Stimulated activated CD4-positive, alpha-beta T cell treated with anti-CD3 and anti-CD28 coated beads, Interleukin-1b, Interleukin-23, amount 100 ng/mL, for 1 hour (primary cell): ENCODE measurements at places on chromosomes 6 and 20.

GRCh38 chr6:7765575-7766325, 39.9 kb downstream of the BMP6 start:
- DNase-seq = no peak

GRCh38 chr20:10781526-10781925, 107.7 kb upstream of the JAG1 start:
- DNase-seq = no peak

- DNase-seq = no peak
These were observed 27.9 kb upstream of the ZFP64 start for GRCh38 chr20:52219441-52219840.

DNA sequence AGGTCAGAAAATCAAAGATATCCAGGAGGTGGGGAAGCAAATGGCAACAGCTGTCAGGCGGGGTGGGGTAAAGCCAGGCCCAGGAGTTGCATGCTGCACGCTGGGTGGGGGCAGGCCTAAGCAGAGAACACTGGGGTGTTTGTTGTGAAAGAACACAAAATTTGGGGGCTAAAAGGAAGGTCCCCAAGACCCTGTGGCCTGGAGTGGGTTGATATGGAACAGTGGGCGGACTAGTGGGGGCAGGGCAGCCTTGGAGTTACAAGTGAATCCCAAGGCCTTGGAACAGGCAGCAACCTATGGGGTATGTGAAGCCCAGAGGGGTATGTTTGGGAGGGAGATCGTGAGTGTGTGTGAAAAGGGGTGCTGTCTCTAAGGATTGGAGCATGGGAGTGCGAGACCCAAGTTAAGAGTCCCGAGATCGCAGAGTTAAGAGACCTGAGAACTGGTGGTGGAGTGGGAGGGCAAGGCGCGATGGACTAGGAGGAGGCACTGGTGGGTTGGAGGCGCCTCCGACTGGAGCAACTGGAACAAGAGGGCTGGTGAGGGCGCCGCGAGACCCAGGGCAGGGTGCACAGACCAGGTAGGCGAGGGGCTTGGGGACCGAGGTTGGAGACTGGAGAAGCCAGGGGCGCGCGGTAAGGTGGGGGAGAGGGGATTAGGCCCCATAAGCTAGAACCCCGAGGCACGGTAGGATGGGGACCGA, 658 bp downstream of the CUL7 start:
- no peak for DNase-seq

- no peak for DNase-seq
These were observed 6.7 kb downstream of the RNF114 start for GRCh38 chr20:49942942-49943341.

DNA sequence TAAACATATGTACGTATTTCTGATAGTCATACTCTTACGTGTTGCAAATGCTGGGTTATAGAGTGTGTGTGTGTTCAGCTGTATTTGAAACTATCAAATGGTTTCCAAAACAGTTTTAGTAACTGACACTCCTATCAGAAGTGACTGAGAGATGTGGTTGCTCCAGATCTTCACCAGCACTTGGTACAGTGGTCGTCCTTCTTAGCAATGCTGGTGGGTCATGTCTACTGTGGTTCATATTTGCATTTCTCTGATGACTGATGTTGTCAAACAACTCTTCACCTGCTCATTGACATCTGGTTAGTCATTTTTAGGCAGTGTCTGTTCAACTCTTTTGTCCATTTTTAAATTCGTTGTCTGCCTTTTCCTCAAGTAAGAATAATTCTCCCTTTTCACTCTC, 259.3 kb downstream of the KIF16B start:
- no peak for DNase-seq

DNA sequence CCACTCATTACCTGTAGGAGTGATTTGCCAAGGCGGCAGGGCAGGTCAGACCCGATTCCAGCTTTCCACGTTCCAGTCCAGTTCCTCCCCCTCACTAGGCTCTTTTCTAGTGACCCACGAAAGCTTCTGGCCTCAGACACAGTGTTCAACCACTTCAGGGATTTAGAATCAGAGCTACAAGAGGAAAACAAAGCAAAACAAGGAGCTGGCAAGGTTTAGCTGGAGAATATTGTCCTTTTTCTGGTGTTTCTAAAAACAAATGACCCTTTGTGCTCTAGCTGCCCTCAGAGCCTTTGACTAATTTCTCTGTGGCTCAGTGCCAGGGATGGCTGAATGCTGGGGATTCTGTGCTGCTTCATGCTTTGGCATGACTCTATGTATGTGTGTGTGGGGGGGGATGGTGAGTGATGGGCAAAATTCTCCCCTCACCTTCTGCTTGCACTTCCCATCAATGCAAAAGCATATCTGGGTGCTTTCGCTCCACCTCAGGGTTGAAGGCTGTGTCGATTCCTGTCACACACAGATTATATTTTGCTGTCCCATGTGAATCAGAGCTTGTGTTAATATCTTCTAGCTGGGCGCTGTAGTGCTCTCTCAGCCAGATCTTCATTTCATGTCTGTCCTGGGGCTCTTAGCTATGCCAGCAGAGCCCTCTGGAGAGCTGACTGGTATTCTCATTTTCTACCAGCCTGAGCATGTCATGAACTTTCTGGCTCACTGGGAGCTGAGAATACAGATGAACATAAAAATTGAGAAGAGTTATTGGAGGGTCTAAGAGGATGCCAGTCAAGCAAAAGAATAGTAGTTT, 19.3 kb upstream of the NEDD9 start:
- no peak for DNase-seq

- no peak for DNase-seq
These were observed 503.2 kb upstream of the ID4 start for GRCh38 chr6:19333936-19334335.

DNA sequence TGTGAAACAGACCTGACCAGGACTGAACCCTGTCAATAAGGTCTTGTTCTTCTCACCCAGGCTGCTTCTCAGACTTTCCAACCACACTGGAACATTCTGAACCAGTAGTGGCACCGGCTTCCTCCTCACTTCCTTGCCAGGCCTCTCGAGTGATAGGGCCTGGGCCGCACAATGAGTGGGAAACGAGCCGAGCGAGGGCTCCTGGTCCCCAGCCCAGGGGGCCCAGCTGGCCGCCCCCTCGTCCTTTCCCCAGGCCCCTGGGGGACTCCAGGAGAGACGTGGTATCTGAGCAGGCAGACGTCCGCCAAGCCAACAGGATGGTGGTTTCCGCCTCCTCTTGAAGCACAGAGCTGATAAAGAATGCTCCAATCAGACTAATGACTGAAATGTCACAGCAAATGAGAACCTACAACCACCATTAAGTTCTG, 117.9 kb downstream of the GMDS start:
- DNase-seq = no peak

GRCh38 chr6:27290065-27290849, 21.8 kb downstream of the POM121L2 start:
- no peak for DNase-seq

- DNase-seq = no peak
These were observed 44.7 kb upstream of the LRRC1 start for GRCh38 chr6:53750052-53750650.

- no peak for DNase-seq
These were observed 58.8 kb upstream of the MAP7 start for GRCh38 chr6:136608991-136609390.

GRCh38 chr20:45301824-45302271, 4.8 kb upstream of the RBPJL start:
- DNase-seq = no peak

DNA sequence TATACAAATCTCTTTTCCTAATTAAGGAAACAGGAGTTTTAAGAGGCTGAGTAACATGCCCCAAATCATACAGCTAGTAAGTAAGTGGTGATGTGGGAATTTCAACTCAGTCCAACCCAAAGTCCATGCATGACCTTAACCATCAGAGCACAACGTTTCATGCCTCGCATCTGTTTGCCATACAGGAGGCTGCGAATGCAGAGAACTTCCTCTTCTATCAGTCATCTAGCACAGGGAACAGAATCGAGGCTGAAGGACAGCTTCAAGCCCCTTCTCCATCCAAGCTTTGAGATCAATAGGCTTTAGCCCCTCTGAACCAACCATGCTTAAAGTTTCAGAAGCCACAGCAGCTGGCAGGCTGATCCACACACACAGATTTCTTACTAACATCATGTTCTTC, 113.2 kb downstream of the MAFB start:
- DNase-seq = no peak

- no peak for DNase-seq
These were observed 9.8 kb downstream of the FOXQ1 start for GRCh38 chr6:1321738-1322137.

- DNase-seq = no peak
These were observed 141.2 kb downstream of the RALGAPA2 start for GRCh38 chr20:20571068-20571780.

GRCh38 chr6:127030111-127030510, 88.4 kb upstream of the RSPO3 start:
- no peak for DNase-seq

GRCh38 chr6:75608956-75609533, 7.4 kb downstream of the SENP6 start:
- no peak for DNase-seq

- DNase-seq = no peak
These were observed 14.5 kb downstream of the HECA start for GRCh38 chr6:139149383-139149782.

- no peak for DNase-seq
These were observed 703.8 kb downstream of the RFPL4B start for GRCh38 chr6:113050979-113051378.

- no peak for DNase-seq
These were observed 488.4 kb downstream of the PREX1 start for GRCh38 chr20:48339190-48339985.
